ENCODE measurements at places on chromosomes 3 and 15.

- no peak for DNase-seq
These were observed 3.0 kb downstream of the TRPM1 start for GRCh38 chr15:31098491-31098917.

- DNase-seq, result no peak
These were observed 268.7 kb upstream of the THRB start for GRCh38 chr3:24763393-24763792.

- DNase-seq, result no peak
These were observed 204.4 kb downstream of the OTOL1 start for GRCh38 chr3:161700998-161701397.

DNA sequence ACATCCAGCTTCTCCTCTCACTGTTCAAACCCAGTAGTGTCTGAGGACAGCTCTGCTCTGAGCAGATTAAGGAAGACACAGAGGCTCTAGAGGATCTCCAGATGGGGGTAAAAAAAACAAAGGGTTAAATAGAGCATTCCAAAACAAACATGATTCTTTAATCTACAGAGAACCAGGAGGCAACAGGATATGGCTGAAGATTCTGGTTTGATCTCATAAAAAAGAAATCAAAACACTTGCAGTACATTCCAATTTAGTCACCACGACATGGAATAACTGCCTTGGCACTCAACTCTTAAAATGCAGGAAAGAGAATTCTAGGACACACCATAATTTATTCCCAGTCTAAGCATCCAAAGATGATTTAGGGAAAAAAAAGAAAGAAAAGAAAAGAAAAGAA is 32.0 kb downstream of the TM4SF4 start:
- no peak for DNase-seq

DNA sequence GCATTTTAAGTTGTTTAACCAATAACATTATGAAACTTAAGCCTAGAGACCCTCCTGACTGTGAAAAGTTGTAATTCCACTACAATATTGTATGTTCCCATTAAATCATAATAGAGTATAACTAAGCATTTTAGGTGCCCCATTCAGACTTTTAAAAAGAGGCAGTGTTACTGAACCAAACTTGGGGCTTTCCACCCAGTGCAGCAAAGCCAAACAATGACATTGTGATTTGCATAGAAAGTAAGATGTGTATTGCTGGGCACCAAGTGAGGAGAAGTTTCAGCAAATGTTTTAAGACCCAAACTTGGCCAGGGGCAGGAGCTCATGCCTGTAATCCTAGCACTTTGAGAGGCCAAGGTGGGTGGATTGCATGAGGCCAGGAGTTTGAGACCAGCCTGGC is 706.2 kb downstream of the GRM7 start:
- no peak for DNase-seq

All from CD4-positive, alpha-beta T cell treated with Interferon alpha-2 for 1 hour (primary cell).